ENCODE measurements at places on chromosomes 12 and 14.

DNA sequence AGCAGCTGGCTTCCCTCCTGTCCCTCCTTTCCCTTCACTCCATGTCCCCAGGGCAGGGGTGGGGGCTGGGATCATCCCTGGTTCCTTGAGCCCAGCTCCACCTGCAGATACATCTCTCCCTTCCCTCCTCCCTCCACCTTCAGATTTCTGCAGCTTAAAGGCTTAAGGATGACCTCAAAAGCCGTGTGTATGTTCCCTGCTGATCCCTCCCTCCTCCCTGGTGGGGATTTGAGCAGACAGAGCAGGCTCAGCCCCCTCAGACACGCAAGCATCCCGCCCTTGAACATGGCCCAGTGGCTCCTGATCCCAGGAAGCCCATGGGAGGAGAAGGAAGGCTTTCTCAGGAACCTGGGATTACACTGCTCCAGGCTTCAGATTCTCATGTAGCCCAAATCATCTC is 82.9 kb upstream of the RIN3 start:
- DNase-seq: no peak

- DNase-seq: no peak
These were observed 35.5 kb downstream of the CCDC92 start for GRCh38 chr12:123936956-123937706.

DNA sequence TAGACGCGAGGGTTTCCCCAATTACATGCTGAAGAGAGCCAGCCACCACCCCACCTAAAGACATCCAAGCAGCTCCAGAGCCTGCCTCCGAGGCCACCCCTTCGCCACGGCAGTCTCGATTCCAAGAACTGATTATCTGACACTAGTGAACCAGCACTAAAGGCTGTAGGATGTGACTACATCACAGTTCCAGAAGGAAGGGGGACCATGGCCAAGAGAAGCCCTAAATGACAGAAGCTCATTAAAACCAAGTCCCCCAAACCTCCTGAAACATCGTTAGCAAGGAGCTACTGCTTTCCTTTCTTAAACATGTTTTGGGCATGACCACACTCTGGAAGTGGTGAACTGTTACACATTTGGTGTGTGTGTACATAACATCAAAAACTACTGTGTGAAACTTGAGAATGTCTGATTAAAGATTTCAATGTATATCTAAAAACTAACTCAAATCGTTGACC is 88.2 kb downstream of the DUSP16 start:
- DNase-seq: no peak

DNA sequence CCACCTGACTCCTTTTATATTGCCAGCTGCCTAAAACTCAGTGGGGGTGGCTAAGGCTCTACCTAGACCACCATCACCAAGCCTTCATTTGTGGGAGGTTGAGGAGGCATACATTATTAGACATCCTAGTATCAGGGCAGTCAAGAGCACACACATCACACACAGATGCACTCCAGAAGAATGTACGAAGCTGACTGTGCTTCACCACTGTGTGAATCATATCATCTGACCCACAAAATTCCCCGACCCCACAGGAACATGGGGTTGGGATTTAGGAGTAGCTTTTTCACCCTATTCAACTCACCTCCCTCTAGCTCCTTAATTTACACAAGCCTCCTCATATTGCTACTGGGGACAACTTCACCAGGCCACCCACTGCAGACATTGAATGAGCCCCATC is 64.8 kb upstream of the BDKRB2 start:
- DNase-seq: peak; percentile 65

DNA sequence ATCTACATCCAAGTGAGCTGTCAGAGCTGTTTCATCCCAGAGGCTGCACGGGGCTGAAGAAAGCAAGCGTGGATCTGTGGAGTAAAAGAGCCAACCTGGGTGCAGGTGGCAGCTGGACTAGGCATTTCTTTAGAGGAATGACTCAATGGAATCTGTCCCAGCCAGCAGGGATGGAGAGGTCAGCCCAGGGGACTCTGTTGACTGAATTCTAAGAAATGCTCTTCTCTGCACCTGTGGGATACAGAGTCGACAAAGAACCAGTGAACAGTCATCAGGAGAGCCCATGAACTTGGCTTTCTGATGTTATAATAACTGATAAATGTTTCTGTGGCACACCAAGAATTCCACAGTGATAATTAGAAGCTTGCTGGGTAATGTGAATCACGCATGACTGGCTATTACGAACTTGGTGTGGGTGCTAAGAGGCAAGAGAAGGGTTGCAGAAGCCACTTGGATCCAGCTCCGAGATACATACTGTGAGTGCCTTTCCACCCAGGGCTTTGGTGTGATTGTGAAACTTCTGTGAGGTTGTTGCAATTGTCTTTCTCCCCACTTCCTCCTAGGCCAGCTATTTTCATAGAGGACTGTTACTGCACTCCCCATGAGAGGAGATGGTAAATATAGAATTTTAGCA is 16.2 kb downstream of the PYGL start:
- DNase-seq: peak; percentile 100

DNA sequence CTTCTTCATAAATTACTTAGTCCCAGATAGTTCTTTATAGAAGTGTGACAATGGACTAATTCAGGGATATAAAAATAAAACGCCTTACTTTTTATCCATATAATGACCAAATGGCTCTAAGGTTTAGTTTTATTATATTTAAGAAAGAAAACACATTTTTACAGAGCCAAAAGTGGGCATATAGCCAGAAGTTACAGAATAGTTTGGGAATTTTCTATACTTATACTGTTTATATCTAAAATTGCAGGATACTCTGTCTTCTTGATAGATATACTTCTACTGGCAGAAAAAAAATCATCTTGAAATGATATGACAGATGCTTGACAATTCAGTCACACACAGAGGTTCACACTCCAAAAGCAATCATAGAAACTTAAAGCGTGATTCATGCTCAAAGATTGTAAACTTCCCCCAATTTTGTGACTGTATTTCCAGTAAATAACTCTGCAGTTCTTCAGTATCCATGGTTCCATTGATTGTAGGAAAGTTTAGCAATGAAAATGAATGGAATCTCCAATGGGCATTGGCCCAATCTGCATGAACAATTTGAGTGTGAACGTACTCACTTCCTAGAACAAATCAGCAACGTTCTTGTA is 307.8 kb downstream of the NOVA1 start:
- no peak for DNase-seq

DNA sequence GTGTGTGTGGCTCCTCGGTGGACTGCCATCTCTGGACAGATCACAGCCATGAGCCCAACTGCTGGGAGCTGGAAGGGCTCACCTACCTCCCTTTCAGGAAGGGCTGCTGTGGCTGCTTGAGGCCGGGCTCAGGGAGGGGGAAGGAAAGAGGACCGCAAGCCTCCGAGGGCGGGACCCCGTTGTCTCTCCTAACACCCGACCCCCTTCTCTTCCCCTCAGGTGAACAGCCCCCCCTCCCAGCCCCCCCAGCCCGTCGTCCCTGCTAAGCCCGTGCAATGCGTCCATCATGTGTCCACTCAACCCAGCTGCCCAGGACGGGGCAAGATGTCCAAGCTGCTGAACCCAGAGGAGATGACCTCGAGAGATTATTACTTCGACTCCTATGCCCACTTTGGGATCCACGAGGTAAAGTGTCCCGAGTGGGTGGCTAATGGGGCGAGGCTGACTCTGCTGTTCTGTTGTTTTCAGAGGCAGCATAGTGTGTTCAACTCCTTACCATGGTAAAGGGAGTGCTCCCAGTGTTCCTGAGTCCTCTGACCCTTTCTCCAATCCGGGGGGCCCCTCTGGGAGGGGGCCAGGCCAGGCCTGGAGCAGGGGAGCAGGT is 49.5 kb downstream of the PRMT8 start:
- no peak for DNase-seq

DNA sequence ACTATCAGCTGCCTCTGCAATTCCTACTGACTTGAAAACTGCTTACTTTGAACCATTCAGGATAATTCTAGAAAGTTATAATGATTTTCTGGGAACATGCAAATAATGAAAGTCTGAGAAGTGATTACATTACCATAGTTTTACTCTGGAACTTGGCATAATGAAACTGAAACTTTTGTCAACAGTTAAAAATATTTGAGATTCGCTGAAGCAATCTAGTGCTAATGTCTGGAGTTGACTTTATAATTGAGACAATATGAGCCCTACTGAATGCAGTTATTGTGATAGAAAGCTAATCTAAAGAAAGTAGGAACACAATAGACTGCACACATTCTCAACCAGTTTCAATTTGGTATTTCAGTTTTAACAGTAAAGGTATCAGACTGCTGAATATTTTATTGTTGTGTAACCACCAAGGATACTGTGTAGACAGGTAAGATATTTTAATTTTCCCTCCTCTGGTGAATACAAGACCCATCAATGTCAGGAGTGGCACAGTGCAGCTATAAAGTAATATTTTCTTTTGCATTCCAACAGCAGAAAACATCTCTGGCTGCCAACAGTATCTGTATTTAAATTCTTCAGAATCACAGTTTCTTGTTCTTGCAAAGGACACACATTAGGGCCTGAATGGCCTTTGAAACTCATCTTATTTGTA is 483.5 kb downstream of the ATP23 start:
- no peak for DNase-seq

- DNase-seq: no peak
These were observed 111.1 kb downstream of the ERC1 start for GRCh38 chr12:1102115-1102514.

GRCh38 chr12:94078138-94078723 is 70.1 kb upstream of the PLXNC1 start:
- DNase-seq: no peak

DNA sequence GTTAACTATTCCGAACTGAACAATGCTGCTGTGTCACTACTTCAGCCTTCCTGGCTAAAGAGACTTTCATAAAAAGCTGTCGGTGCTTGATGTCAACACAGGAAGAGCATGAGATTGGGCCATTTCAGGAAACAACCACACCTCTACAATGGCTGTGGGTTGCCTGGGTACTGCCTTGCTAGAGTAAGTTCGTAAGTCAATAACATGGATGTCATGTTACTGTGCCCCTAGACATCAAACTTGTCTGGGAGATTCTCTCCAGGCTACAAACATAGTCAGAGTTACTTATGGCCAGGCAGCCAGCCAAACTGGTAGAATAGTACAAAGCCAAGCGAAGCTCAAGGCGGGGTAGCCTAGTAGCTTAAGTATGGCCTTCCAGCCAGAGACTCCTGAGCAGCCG is 23.1 kb downstream of the MAX start:
- no peak for DNase-seq

DNA sequence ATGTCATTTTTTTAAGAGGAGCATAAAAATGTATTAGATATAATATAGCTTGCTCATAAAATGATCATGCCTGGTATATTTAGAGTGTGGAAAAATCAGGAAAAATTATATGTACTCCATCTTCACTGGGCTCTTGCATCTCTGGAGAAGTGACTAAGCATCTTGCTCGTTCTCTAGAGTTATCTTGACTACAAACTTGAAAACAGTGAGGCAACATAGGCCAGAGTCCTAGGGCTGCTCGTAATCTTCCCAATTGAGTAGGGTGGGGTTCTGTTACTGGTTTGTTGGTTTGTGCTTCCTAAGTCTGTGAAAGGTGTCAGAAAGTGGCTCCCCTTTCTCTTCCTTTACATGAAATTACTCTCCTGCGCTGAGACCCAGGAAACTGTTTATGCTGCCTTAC is 46.2 kb downstream of the AACS start:
- DNase-seq: peak; percentile 31

- DNase-seq: no peak
These were observed 71.0 kb downstream of the LIN52 start for GRCh38 chr14:74155749-74156148.

- DNase-seq: peak; percentile 38
These were observed 76.6 kb upstream of the OSBPL8 start for GRCh38 chr12:76636121-76636692.

- no peak for DNase-seq
These were observed 192.1 kb upstream of the GARIN6 start for GRCh38 chr12:99455350-99456035.

DNA sequence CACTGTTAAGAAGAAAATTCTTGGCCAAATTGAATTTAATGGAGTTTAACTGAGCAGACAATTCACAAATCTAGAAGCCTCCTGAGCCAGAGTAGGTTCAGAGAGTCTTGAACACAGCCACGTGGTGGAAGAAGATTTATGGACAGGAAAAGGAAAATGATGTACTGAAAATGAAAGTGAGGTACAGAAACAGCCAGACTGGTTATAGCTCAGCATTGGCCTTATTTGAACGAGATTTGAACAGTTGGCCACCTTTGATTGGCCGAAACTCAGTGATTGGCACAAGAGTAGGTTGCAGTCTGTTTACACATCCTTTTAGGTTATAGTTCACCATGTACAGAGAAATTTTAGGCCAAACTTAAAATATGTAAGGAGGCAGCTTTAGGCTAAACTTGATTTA is 9.9 kb downstream of the OAS2 start:
- no peak for DNase-seq

DNA sequence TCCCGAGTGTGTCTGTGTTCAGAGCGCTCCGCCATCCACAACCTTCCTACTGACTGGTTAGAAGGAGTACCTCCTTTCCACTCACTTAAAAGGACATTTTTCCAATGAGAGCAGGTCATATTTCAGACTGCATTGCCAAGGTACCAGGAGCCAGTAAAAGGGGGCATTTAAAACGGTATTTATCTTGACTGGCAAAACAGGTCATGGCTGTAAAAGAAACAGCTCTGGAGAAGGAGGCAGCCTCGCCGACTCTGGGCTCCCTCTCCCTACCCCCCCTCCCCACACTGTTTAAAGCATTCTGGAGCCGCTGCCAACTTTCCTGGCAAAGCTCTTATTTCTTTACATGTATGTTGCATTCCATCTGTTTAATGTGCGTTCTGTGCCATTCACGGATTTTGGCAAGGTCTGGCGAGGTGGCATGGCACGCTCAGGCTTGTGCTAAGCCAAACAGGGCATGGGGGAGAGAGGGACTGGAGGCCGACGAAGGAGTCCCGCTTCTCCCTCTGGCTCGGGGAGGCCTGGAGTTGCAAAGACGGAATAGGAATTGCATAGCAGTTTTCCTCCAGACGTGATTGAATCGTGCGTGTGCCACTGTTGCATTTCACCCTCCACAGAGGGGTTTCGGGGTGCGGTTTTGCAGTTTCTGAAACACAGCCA is 41.2 kb upstream of the MED13L start:
- no peak for DNase-seq

DNA sequence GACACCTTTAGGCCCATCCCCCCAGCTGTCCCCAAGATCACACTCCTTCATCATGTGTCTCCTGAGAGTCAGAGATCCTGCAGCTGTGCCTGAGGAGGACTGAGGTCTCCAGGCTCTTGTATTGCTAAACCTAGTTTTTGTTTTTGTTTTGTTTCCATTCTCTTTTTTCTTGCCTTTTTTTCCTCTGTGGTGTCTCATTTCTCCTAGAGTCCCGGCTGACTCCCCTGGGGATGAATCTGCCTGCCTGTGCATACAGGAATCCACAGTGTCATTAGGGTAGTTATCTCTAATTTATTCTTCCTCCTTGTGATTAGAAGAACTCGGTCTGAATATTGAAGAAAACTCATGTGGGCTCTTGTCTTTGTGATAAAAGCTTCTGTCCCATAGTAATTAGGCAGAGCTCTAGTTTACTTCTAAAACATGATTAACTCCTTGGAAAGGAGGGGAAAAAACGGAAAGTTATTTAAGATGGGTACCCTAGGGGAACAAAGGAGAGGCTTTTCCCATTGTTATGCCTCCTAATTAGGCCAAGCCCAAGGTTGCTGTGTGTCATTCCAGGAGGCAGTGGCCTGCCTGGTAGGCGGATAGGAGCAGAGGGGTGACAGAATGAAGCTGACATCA is 343.2 kb downstream of the ZFP36L1 start:
- no peak for DNase-seq

- no peak for DNase-seq
These were observed 13.3 kb downstream of the PCNX1 start for GRCh38 chr14:70920608-70921007.

Data from amniotic epithelial cell (primary cell).